Hematopoietic multipotent progenitor cell treated with erythropoietin and hydrocortisone succinate and interleukin-3 and kit ligand, for 15 days (in vitro differentiated cells): ENCODE measurements at places on chromosomes 2 and 18.

DNA sequence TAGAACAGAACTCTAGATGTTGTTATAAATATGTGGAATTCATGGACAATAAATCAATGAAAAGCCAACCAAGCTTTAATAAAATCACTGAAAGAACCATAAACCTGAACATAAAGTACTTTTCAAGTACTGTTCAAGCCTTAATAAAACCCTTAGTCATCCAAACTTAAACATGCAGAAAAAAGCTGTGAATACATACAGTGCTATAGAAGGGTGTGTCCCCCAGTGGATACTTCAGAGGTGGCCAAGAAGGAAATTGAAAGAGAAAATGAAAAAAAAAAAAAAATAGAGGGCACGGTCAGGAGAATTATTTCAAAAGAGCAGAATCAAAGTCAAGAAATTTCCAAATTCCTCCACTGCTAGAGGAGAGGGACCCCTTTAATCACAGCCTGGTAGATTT, 141.1 kb downstream of the SP100 start:
- DNase-seq, result no peak

DNA sequence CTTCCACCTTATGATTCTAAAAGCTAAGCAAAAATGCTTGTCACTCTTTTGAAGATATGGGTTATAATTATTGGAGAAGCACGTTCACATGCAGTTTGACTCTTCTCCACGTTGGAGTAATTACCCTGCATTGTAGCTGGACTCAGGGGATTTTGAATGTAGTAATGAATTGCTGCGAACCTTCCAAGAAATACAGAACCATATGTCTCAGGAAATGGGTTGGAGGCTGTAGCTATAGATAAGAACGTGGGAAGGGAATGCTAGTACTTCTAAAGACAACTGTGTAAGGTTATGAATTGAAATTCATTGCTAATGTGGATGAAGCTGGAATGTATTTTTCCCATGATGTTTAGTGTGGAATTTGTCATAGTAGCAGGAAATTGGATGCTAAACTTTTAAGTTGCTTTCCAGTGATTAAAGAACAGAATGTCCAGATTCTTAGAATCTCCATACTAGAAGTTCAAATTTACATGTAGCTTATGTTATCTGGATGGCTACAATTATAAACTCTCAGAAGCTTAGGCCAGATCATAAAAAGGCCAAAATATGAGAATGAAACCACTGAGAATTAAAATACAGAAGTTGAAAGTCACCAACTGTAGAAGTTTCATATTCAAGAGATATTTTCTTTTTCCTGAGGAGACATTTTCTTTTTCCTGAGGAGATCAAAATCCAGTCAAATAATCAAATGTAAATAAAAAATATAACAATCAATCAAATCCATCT, 27.3 kb upstream of the SPOPL start:
- DNase-seq, result no peak

- DNase-seq, result no peak
Observed at GRCh38 chr18:79657342-79657996, 22.1 kb upstream of the CTDP1 start.

DNA sequence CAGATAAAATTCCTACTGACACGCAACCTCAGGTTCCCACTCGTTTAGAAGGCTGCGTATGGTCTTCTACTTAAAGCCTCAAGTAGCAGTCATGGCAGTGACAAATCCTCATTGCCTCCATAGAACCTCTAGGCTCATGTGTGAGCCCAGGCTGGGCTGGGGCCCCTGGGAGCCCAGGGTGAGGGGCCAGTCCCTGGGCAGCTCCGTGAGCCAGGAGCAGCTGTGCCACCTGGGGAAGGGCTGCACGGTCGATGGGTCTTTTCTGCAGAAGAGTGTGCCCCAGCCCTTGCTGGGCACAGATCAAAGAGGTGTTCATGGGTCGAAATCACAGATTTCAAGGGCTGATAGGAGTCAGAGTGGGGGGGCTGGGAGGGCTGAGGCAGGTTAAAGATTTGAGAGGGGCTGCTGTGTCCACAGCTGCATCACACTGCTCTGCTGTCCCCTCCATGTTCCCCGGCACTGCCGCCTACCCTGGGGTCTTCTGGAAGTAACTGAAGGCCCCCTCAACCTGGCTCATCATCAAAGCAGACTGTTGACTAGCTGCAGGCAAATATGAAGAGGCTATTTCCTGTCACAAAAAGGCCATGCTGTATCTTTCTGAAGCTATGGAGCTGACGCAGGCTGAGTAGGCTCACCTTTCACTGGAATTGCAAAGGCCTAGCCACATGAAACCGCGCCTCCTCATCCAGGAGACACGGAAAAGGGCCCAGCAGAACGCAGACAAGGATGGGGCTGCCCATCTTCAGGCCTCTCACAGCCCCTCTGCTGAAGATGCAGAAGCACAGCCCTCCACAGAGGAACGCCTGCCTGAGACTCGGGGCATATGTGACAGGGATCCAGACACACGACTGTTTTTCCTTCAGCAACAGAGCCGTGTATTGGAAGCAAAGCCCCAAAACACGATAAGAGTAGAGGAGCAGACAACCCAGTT, 35.7 kb upstream of the ALPP start:
- no peak for DNase-seq

- no peak for DNase-seq
Observed at GRCh38 chr2:105627534-105627933, 117.2 kb upstream of the NCK2 start.

- DNase-seq, result no peak
Observed at GRCh38 chr2:6538607-6539006, 327.1 kb downstream of the CMPK2 start.

DNA sequence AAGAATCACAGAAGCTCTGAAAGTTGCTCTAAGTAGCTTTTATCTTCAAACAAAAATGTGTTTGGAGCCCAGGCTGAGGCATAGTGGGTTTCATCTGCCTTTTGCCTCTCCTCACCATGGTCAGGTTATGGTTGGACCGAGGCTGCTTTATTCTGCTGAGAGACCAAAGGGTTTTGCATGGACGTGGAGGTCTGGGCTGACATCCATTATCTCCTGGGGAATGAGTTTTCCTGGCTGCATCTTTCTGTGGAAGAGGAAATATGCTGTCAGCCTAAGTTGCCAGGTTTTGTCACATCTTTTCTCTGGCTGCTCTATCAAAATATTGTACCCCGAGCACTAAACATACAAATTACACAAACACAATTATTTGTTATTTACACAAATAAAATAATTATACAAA, 223.2 kb downstream of the LDLRAD4 start:
- DNase-seq, result no peak

- DNase-seq, result no peak
Observed at GRCh38 chr2:62743506-62743905, 38.0 kb downstream of the EHBP1 start.

- no peak for DNase-seq
Observed at GRCh38 chr18:54163453-54163852, 61.0 kb downstream of the MBD2 start.

GRCh38 chr2:236633219-236633570, 63.6 kb downstream of the ACKR3 start:
- no peak for DNase-seq

GRCh38 chr18:4271952-4272351, 183.2 kb downstream of the DLGAP1 start:
- no peak for DNase-seq

- DNase-seq, result no peak
Observed at GRCh38 chr18:41999751-42000150, 44.7 kb downstream of the PIK3C3 start.

DNA sequence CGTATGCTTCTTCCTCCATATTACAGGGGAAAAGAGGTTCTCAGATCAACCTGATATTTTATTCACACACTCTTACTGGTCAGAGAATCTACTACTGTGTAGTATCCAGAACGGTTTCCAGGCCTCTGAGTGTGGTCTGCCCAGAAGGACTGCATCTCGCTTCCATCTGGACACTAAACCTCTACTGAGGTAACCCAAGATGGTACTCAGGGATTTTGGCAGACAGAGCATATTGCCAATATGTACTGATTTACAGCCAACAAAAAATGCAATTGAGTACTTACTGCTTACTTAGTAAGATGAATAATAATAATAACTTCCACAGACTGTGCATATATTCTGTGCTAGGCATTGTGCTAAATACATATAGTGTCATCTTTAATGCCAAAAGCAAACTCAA, 55.8 kb downstream of the CYRIA start:
- no peak for DNase-seq

DNA sequence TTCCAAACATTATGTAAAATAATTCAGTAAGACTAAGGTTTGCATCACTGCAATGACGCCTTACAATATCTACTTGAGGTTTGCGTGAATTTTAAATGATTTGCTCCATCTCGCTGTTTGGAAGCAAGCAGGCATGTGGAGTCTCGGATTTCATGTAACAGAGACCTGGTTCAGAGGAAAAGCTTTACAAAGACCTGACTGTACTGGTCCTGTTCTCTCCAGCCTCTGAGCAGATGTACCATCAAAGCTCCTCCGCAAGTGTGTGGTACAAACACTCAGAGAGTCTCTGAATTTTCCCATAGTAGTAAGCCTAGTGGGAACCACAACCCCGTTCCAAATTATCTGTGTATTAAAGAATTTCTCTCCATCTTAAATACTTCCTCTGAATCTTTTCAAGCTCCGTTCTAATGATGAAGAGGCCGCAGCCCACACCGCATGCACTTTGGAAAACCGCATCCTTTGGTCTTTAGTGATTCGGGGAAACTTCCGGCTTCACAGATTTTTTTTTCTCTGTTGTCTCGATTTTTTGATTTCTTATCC, 728.1 kb upstream of the SOX11 start:
- no peak for DNase-seq

GRCh38 chr2:172449911-172450550, 22.6 kb downstream of the ITGA6 start:
- no peak for DNase-seq

- no peak for DNase-seq
Observed at GRCh38 chr18:396556-396955, 103.9 kb downstream of the COLEC12 start.

GRCh38 chr2:64613276-64613675, 40.4 kb downstream of the SERTAD2 start:
- no peak for DNase-seq

DNA sequence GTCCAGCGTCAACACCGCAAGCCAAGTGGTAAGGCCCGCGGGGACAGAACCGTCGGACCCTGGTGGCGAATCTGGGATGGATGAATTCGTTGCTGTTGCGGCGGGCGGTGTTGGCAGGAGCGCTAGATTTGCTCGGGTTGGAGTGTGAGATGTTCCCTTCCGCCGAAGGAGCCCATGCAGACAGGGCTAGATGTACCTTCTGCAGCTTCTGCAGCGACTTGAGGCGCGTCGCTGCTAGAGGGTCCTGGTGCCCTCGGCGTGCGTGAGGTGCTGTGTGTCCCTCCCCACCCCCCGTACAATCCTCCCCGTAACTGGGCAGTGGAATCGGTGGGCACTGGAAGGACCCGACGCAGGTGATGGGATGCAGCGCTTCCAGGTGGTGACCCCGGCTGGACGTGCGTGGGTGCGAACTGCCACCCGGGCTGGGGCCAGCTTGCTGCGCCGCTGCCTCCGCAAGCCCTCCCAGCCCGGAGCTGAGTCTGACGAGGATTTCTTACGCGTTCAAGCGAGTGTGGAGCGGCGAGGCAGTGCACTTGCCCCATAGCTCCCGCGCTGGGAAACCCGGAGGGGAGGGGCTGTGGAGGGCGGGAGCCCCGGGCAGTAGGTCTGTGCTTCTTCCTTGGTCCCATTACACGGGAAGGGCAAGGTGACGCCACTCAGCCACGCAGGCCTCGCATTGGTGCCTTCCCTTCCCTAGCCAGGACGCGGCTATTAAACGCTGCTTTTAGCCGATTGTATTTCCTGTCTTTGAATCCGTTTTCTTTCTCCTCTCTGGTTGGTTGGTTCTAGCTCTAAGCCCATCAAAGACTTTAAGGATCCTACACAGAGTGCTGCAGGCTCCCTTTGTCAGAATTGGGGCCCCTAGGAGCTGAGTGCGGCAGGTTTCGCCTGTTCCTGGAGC, 34.2 kb downstream of the CHRNA1 start:
- no peak for DNase-seq

DNA sequence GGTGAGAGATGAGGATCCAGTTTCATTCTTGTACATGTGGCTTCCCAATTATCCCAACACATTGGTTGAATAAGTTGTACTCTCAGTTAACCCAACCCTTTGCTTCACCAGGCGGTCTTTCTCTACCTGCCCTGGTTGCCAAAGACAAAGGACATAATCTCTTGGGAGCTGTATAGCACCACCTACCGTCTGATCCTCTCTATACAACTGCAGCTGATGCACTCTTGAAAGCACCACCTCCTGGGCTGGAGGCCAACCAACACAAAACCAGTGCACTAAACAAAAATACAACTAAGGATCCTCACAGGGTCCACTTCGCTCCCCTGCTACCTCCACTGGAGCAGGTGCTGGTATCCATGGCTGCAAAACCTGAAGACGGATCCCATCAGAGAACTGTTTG, 473.6 kb upstream of the NRXN1 start:
- no peak for DNase-seq

GRCh38 chr18:3074087-3074486, 61.1 kb upstream of the LPIN2 start:
- DNase-seq, result no peak

DNA sequence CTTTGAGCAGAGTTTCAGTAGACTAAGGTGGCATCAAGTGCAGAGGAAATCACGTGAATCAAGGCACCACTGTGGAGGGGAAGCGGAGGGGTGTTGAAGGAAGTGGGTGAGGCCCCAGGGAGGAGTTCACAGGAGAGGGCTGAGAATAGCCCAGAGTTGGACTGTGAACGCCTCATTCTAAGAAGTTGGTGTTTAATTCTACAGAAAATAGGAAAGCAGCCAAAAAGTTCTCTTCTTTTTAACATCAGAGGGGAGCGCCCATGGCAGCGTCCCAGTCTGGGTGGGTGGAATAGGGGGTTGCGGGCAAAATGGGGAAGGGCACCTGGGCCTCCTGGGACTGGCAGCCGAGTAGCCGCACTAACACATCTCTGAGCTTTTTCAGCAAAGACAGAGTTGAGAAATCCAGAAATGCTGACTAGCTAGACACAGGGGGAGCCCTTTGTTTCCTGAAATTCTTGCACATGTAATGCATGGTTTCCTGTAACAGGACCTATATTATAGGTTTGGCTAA, 97.0 kb downstream of the NEB start:
- no peak for DNase-seq

DNA sequence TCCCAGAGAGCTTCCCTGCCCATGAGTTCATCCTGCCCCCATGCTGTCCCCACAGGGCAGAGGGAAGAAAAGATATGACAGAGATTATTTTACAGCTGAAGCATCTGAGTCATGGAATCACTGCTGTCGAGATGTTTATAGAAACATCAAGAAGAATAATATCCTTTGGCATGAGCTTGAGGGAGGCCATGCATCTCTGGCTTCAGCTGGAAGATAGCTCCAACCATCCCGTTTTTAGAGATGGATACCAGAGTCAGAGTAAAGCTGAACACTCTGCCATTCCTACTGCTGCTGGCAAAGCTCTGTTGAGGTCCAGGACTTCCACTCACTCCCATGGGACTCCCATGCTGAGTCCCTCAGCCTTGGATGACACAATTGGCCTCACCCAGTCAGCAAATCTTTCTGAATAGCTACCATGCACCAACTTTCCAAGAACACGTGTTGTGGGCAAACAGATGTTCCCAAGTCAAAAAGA, 167.8 kb downstream of the TTC32 start:
- no peak for DNase-seq

GRCh38 chr2:24461685-24462084, 29.4 kb upstream of the NCOA1 start:
- DNase-seq, result peak; percentile 50

- no peak for DNase-seq
Observed at GRCh38 chr2:48253301-48253700, 276.7 kb upstream of the STON1 start.
